ENCODE measurements at places on chromosomes 6 and 20.
A peak's percentile ranks its signal among the peaks of the same experiment; 100 is the strongest.

GRCh38 chr6:41367700-41368099 is 32.3 kb downstream of the NCR2 start:
- peak; percentile 6 for DNase-seq

GRCh38 chr6:125656287-125656870 is 93.1 kb upstream of the HEY2 start:
- DNase-seq: no peak

DNA sequence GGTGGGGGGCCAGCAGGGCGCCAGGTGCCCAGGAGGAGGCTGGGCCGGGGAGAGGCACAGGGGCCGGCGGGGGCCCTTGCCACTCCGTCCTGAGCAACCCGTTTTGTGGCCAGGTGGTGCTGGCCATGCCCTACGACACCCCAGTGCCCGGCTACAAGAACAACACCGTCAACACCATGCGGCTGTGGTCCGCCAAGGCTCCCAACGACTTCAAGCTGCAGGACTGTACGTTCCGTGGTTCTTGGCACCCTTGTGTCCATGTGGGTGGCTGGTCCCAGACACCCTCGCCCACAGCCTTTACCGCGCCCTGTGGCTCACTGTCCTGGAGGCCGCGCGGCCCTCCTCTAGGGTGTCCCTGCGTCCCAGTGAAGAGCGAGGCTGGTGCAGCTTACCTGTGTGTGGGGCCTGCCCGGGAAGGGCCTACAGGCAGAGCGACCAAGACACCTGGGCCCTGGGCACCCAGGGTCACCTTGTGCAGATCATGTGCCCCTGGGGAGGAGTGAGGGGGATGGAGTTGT is 28.7 kb downstream of the PYGB start:
- DNase-seq: no peak

- no peak for DNase-seq
Measured at GRCh38 chr20:24753130-24753529, 195.9 kb upstream of the CST7 start.

DNA sequence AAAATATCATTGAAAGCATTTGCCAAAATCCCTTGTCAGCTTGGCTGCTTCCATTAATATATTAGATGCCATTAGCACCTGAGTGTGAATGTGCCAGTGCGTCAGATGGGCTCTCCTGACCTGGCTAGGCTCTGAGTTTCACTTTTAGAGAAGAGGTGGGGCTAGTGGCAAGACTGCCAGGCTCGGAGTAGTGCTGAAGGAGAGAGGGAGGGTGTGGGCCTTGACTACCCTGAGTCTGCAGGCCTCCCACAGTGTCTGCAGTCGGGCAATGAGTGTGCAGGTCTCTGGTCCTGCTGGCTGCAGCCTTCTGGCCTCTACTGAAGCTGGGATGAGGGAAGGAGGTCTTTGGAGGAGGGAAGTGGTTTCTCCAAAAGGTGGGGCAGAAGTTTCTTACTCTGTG is 34.6 kb upstream of the PNPLA1 start:
- no peak for DNase-seq

DNA sequence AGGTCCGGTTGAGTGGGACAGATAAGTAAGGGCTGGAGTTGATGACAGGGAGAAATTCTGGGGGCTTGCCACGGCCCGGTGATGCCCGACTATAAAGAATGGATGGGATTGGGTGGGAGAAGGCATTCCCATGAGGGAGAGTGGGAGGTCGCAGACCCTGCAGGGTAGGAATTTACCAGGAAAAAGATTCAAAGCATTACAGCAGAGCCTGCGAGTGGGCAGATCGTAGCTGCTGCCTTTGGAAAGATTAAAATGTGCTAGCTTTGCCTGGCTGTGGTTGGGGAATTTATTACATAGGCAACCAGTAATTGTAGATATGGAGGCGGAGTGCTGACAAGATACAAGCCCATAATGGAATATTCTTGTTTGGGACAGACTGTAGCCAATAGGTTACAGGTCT is 49.5 kb downstream of the KDM1B start:
- DNase-seq: no peak

GRCh38 chr20:44133424-44133823 is 53.6 kb downstream of the JPH2 start:
- DNase-seq: no peak

DNA sequence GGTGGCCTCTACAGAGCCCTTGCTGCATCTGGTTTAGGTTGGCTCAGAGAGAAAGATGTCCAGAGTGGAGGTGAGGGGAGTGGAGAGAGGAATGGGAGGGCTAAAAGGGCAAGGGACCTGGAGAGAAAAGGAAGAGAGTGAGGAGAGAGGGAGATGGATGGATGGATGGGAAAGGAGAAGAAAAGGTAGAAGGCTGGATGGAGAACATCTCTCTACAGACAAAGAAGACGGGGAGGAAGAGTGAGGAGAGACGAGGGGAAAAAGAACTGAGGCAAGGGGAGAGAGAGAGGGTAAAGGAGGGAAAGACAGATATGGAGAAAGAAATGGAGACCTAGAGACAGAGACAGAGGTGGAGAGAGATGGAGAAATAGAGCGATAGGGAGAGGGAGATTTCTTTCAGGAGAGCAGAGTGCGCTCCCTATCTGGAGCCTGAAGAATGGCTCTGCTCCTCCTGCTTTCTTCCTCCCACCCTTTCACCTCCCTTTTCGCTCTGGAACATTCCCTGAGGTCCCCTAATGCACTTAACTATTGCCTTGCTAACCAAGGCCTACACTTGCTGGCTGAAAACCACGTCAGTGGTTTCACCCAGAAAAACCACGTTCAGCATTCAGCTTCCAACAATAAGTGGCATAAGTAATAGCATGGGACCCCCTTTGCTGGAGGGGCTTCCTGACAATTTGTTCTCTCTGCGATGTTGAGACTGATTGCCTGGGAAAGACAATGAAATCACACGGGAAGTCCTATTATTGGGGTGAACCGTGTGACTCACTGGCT is 286.3 kb downstream of the CDH26 start:
- no peak for DNase-seq

DNA sequence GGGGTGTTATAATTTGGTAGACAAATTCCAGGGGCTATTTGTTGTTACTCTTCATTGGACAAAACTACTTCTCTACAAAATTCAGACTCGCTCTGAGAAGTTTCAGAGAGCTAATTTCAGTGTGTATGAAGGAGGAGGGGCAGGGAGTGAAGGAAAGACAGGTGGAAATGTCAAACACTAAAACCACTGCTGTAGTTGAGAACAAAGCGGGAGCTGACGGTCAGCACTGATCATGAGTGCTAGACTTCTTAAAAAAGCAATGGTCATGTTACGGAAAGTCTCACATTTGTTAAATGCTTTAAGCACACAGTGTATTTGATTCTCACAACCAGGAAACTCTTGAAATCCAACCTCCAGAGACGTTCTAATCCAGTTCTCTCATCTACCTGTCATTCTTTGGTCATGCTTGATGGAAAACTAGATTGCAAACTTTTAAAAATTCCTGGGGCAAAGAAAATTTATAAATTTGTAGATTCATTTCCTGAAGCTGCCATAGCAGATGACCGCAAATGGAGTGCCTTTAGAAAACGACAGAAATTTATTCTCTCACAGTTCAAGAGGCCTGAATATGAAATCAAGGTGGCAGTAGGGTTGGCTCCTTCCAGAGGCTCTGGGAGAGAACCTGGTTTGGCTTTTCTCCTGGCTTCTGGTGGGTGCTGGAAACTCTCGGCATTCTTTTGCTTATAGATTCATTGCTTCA is 100.7 kb upstream of the CARMIL1 start:
- DNase-seq: no peak

- DNase-seq: no peak
Measured at GRCh38 chr6:127177030-127177922, 58.8 kb downstream of the RSPO3 start.

DNA sequence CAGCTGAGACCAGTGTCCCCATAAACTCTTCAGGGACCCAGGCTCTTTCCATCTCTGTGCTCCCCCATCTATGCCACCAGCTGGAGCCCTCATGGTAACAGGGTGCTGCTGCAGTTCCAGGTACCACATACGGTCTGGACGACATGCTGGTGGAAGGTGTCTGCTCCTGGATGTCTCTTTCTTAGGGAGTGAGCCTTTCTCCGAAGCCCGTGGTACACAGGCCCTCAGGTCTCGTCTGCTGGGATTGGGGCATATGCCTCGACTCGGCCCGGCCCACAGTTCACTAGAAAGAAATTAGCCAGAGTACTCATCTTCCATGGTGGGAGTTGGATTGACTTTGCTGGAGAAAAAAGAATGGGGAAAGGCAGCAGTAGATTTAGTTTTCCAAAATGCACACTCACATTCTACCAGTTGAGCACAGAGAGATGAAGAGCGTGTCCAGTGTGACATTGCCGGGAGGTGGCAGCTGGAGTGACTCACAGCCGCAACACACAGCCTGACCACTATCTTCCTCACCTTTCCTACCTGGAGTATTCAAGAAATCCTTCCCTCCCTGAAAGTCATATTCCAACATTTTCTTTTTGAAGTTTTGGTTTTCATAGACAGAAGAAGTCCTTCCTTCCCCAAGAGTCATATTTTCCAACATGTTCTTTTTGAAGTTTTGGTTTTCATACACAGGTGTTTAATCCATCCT is 18.6 kb upstream of the SPO11 start:
- no peak for DNase-seq

DNA sequence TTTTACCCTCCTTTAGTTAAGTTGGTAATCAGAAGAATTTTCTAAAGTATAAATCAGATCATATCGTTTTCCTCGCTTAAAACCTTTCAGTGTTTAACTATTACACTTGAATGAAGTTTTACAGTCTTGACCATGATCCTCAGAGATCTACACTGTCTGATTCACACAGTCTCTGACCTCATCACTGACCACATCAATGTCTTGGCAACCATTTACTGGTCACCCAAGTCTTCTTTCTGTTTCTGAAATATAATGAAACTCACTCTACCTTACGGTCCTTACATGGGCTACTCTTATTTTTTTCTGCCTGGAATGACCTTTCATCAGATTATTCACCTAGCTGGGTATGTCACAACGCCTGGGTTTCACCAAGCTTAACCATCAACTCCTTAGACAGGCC is 71.4 kb downstream of the ADGB start:
- DNase-seq: no peak

DNA sequence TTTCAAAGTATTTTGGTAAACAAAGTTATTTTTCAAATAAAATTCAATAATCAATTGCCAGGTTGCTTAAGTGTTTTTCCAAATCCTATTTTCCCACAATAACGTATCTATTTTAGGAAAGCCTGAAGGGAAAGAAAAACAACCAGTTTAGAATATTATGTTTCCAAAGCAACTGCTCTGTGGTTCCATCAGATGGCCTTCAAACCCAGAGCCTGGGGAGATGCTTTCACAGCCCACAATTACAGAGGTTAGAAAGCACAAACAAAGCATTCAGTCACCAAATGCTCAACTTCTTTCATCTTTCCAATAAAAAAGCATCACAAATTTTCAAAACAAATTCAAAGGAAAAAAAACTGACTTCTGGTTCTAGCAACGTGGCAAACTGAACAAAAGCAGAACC is 66.0 kb downstream of the ELOVL5 start:
- DNase-seq: no peak

DNA sequence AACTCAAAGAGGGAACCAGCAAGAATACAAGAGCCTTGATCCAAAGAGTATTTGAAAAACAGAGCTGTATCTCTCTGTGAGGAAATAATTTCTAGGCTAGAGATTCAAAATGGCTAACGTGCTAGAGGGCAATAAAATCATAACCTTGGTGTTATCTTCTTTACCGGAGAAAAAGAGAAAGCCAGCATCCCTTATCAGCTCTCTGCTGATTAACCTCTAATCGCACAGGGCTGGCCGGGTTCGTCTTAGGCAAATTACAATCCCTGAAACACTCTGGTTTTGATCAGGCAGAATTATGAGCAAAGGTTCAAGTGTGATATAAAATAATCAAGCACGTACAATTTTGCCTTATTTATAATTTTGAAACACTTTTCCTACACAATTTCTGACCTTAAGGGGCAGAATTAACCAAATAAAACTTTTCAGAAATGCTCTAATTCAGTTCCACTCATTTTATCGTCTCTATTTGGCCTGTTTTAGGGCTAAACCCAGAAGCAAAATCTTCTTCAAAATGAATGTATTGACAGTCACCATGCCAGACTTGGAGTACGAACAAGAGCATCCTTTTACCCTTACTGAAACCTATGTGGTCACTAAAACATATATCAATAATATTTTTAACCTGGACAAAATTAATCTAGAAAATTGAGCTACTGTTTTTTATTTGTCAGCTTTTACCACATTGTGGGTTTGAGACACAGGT is 13.7 kb downstream of the PSMB9 start:
- DNase-seq: no peak

DNA sequence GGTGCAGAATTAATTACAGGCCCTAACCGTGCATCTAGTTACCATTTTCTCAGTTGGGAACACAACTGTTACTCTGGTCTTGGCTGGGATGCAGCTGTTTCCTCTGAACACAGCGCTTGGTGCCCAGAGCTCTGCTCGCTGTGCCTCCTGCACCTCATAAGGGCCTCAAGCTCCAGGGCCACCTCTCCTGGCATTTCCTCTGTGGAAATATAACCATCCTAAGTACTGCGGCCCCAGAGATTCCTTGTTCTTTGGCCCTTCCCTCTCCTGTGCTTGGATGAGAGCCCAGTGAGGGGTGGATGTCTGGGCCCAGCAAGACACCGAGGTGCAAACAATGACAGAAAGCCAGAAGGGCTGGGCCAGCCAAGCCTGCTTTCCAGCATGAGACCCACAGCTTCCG is 169.9 kb upstream of the CST7 start:
- DNase-seq: no peak

- no peak for DNase-seq
Measured at GRCh38 chr6:19605624-19606023, 231.5 kb upstream of the ID4 start.

GRCh38 chr6:20302702-20303251 is 90.5 kb upstream of the MBOAT1 start:
- no peak for DNase-seq

DNA sequence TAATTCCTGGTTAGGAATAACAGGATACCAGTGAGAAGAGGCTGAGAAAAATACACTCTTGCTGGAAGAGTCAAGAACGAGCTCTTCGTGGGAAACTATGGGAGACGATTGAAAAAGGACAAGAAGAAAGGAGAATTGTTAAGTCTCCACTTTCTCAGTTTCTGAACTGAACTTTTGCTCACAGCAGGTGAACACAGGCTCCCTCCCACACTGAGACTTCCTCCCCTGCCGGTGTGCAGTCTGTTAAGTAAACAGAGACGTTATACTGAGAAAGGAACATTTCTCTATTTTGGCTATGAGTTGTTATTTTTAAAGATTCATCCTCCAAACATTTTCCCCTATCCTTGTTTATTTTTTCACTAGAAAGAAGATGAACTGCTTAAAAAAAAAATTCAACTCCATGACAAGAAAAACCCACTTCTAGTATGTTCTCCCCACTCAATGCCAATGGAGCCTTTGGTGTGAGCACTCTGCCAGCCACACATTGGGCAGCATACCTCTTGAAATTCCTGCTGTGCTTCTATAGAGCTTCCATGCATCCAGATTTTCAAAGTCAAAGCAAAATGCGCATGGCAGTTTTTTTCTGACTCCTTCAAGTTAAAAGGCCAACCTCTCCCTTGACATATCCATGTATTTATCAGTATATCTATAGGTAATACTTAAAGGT is 250.5 kb downstream of the ESR1 start:
- DNase-seq: no peak

DNA sequence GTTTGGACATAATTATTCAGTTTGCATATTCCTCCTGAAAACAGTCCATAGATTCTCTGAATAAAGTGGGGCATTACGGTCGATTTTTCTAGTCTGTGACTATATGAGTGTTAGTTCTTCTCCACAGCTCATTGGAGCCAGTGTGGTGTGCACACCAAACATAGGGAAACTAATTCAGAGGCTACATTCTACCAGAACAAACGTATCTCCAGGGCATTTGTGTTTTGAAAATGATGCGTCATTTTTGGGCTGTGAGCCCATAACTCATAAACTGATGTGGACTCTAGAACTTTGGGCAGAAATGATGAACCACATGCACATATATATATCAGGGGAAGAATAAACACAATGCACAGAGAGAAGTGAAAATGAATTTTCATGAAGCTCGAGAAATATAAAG is 41.8 kb downstream of the C6orf58 start:
- DNase-seq: no peak

All from anterior cingulate cortex (tissue), 58 donors.